Stimulated activated CD4-positive, alpha-beta T cell treated with anti-CD3 and anti-CD28 coated beads, Interleukin-4, amount 100 ng/mL, for 1 hour (primary cell): ENCODE measurements at places on chromosomes 7 and 10.

DNA sequence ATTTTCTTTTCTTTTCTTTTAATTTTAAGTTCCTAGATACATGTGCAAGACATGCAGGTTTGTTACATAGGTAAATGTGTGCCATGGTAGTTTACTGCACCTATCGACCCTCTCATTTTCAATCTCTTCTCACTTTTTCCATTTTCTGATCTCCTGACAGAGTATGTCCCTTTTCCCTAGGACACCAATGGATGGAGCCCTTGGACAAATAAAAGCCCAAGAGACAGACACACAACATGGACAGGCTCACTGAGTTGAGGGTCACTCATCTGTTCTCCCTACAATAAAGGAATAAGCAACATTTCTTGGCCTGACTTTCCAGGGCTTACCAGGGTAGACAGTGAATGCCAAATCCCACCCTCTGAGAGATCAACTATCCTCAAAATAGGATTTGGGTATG is 15.2 kb upstream of the UBE2D1 start:
- DNase-seq: no peak

DNA sequence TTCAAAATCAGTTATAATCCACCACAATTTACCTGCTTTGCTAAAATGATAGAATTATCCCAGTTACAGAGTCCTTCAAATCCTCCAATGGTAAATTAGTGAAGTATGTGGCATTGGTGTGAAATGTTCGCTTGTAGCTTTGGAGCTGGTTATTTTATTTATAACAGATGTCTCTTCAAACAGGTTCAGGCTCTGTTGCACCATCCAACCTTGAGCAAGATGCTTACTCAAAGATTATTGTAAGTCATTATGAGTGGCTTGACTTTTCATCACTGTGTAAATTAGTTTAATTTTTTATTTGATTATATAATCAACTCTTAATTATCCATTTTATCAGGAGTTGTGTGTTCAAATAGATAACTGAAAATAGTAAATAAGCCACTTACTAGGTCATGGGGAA is 99.4 kb downstream of the BTRC start:
- no peak for DNase-seq

DNA sequence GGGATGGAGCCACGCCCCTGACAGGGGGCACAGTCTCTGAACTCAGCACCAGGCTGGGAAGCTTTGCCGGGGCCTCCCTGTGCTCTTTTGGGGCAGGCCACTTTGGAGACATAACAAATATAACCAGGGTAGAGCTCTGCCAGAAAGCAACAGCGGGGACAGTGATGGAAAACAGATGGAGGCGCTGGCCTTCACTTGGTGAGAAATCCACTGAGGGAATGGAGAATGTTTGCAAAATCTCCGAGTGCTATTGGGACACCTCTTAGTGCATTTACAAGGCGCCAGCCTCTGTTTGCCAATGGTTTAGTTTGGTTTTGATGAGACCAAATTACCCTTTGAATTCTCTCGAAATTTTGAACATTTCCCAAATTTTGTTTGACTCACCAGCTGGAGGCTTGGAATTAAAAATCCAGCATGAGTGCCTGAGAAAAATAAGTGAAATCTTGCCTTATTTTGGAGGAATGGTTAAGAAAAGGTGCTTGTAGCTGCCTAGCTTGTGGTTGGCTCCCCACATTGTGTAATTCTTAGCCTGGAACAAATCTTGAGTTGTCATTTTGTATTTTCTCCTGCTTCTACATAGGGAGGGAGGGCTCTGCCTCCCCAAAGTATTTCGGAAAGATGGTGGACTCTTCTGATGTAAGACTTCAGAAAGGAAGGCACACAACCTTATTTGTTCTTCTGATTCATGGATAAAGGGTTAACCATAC is 980.5 kb downstream of the LRMDA start:
- DNase-seq: no peak

DNA sequence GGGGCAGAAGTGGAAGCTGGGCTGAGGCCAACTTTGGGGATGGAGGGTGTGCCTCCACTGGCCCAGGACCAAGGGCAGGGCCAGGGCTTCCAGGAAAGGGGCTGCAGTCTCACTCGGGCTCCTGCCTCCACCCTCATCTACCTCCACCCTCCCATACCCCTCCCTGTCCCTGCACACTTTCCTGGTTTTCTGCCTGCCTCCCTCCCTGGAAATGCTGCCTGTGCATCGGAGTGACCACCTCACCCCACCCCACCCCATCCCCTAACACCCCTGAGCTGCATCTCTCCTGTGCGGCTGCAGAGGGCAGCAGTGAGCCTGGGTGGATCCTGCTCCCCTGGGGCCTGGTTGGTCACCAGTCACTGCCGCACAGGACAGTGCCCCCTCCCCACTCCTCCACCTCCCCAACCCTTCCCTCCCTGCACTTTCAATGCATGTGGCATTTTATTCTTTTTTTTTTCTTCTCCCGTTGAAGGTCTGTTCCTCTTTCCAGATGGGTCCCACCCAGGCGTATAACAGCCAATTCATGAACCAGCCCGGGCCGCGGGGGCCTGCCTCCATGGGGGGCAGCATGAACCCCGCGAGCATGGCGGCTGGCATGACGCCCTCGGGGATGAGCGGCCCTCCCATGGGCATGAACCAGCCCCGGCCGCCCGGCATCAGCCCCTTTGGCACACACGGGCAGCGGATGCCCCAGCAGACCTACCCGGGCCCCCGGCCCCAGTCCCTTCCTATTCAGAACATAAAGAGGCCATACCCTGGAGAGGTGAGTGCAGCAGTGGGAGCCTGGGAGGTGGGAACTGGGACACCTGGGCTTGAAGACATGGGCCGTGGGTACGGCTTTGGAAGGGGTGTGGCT is 54.1 kb upstream of the PPIF start:
- peak; percentile 45 for DNase-seq

DNA sequence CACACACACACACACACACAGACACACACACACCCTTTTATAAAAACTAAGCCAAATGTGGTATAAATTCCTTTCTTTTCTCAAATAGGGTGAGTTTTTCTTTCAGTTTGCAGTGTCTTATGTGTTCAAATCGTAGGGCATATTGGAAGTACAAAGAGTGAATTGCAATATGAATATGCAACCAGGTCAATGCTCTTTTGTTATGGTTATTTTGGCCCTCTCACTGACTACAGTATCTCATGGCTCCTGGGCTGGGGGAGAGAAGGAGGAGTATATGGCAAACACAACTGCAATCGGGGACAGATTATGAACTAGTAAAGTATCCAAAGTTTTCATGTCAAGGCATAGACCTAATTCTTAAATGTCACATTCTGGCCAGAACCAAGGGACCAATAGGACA is 301.9 kb downstream of the PLXDC2 start:
- no peak for DNase-seq
